Calu3 (cell line): ENCODE measurements at places on chromosomes 2 and 18.

- no peak for DNase-seq
Observed at GRCh38 chr2:157468931-157469708, 25.2 kb upstream of the CYTIP start.

DNA sequence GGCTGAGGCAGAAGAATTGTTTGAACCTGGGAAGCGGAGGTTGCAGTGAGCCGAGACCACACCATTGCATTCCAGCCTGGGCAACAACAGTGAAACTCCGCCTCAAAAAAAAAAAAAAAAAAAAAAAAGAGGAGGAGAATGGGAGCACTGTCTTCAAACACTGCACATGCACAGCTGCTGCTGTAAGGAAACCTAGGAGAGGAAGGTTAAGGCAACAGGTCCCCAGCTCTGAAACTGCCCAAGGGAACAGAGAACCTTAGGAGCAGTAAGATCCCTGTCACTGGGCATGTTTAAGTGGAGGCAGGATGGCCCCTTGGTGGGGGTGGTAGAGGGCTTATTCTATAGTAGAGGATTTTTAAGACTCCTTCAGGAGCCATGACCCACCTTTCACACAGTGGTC, 111.2 kb downstream of the CLIP4 start:
- no peak for DNase-seq

GRCh38 chr2:237752761-237753165, 45.8 kb upstream of the RBM44 start:
- no peak for DNase-seq

DNA sequence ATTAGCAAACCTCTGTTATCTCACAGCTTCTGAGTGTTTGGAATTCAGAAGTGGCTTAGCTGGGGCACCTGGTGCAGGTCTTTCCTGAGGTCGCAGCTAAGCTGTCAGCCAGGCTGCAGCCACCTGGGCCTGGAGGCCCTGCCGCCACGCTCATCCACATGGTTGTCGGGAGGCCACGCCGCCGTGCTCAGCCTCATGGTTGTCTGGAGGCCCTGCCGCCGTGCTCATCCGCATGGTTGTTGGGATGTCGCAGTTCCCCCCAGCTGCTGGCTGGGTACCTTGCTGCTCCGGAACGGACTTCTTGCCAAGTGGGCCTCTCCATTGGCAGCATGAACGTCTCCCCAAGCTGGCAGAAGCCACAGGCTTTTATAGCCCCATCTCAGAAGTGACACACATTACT, 24.3 kb upstream of the MPPE1 start:
- no peak for DNase-seq

DNA sequence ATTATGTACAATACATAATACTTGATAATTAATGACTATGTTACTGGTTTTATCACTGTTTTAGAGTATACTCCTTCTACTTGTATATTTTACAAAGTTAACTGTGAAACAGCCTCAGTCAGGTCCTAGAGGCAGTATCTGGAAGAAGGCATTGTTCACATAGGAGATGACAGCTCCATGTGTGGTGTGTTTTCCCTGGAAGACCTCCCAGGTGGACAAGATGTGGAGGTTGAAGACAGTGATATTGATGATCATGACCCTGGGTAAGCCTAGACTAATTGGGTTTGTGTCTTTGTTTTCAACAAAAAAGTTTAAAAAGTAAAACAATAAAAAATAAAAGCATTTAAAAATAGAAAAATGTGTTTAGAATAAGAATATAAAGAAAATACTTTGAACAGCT, 96.4 kb downstream of the TRIB2 start:
- DNase-seq, result no peak

GRCh38 chr2:8980096-8980495, 23.4 kb downstream of the MBOAT2 start:
- DNase-seq, result no peak

GRCh38 chr2:54434711-54435110, 21.4 kb upstream of the SPTBN1 start:
- no peak for DNase-seq

DNA sequence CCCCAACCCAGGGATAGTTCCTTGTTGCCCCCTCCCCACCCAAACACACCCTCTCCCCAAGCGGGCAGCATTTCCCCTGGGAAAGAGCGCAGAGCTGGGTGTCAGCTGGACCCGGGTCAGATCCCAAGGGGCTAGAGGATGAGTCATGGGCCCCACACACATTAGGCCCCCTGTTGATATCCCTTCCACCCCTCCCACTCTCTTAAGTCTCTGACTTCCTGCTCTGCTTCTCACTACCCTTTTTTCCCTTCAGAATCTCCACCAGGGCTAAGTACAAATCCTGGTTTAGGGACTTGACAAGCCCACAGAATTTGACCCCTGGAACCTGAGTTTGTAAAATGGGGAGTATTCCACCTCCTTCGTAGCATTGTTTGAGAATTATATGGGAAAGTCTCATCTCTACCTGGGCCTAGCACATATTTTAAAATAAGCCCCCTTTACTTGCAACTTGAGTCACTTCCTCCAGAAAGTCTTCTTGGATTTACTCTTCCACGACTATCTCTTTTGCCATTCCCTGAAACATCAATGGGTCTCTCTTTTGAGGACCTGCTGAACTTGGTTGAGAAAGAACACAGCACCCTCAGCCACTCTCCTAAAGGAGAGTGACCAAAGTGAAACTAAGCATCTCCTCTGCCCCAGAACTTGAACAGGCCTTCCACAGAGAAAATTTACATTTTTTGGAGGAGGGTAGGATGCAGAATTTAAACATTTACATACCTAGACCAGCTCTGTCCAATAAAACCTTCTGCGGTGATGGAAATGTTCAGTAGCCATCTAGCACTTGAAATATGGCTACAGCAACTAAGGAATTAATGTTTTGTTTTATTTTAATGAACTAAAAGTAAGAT, 4.7 kb downstream of the RTKN start:
- DNase-seq, result no peak

DNA sequence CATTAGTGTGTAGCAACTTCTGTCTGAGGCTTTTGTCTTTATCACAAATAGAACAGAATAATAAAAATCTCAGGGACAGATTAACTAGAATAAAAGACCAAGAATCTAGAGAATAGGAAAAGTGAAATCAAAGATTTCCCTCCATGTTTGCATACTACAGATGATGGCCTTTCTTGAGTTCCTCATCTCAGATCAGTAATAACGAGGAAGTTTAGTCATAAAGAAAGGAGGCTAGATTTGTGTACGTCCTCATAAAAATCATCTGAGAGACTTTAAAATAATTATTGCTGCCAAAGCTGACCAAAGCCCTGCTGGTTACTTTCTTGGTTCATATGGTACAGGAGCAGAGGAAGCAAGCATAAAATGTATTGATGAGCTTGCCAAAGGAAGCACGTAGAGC, 117.3 kb downstream of the MIB1 start:
- DNase-seq, result no peak

DNA sequence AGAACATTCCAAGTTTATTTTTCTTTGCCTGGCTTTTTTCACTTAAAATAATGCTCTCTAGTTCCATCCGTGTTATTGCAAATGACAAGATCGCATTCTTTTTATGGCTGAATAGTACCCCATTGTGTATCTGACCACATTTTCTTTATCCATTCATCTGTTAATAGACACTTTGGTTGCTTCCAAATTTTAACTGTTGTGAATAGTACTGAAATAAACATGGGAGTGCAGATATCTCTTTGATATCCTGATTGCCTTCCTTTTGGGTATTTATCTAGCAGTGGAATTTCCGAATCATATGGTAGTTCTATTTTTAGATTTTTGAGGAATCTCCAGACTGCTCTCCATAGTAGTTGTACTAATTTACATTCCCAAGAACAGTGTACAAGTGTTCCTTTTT, 230.5 kb downstream of the FIGN start:
- no peak for DNase-seq

DNA sequence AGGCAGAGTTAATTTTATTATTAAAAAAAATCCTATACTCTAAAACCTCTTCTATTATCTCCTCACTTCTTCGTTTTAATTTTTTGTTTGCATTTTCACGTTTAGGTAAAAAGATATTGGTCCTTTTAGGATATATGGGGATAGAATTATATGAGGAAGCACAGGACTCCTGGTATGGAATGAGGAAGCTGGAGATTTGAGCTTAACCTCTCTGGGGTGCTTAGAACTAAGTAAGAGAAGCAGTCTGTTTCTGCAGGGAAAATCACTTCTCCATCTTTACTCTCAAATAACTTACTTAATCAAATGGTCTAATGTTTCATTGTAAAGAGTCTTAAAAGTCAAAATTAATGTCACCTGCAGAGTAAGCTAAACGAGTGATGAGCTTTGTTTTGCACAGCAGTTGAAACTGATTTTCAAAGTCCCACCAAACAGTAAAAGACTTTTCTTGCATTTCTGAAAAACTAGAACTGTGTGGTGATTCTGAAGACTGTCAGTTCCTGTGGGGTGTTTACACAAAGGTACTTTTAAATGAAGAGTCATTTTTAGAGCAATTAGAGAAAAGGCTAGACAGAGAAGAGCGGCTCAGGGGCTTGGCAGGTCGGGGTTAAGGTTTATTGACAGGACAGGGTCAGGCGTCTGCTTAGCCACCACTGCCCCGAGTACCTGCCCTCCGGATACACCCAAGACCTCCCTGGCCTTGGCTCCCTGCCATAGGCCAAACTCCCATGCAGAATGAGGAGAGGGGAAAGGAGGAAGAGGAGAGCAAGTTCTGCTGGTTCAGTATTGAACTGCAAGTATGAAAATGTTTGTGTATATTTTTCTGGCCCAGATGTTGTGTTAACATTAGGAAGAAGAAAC, 21.6 kb downstream of the METAP1D start:
- peak; percentile 46 for DNase-seq

- no peak for DNase-seq
Observed at GRCh38 chr18:68176901-68177300, 538.0 kb downstream of the TMX3 start.

- no peak for DNase-seq
Observed at GRCh38 chr2:172821370-172822338, 86.0 kb downstream of the RAPGEF4 start.

DNA sequence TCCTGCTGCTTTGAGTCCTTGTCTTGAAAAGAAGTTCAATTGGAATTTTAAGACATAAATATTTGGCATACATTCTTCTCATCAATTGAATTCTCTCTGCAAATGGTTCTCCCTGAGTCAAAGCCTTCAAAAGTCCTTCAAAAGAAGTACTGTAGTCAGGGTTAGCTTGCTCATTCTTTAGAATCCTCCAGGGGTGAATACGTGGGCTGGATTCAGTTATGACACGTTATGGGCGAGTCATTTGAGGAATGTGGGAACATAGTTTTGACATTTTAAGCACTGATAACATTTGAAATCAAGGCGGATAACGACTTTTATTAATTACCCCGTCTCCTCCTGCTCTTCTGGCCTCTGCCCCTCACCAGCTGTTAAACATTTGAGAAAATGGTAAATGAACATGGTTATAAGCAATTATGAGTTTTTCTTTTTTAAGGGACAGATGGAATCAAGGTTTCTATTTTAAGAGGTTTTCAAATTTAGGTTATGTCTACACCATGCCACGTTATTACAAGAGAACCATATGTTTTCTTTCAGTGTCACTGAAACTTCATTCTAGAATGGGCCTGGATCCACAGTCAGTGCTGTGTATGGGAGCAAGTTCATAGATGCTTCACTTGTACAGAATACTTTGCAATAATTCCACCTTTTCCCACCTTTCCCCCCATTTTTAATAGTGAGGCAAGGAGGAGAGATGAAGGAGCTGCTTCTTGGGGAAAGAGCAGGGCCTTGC, 273.1 kb downstream of the TSN start:
- DNase-seq, result no peak

DNA sequence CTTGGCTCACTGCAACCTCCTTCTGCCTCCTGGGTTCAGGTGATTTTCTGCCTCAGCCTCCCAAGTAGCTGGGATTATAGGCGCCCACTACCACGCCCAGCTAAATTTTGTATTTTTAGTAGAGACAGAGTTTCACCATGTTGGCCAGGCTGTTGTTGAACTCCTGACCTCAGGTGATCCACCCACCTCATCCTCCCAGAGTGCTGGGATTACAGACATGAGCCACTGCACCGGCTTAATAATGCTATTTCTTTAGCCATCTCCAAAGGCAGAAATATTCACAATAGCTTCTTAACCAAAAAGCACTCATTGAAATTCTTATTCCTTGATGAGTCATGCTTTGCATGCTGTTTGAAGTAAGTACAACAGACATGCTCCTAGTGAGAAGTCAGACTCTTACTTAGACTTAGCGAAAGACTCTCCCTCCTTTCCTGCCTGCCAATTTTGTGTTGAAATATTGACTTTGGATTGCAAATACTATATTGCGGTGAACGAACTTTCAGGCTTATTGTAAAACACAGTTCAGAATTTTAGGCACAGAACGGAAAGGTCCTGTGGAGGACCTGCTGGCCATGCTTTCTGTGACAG, 4.4 kb downstream of the ACTR3 start:
- DNase-seq, result no peak

DNA sequence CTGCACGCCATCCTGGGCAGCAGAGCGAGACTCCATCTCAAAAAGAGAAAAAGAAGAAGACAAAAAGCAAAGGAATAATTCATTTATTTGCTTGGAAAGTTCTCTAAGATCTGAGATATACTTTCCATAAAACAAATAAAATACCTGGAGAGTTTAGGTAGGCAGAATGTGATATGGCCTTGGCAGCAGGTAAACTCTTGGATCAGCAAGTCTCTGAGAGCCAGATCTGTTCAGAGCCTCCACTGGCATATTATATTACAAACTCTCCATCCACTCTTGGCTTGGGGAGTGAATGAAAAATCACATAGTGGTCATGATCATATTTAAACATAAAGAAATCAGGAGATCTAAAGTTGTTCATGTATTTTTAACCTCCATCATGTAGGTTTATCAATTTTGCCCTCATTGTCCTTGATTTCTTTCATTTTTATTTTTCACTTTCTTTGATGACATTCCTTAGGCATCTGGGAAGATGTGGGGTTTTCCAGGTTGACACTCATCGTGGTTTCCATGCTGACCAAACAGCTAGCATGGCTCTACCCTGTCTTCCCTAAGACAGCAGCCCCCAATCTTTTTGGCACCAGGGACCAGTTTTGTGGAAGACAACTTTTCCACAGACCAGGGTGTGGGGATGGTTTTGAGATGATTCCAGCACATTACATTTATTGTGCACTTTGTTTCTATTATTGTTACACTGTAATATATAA, 10.2 kb downstream of the LRRFIP1 start:
- DNase-seq, result no peak

GRCh38 chr2:151200844-151201243, 60.8 kb downstream of the RBM43 start:
- DNase-seq, result no peak

- DNase-seq, result no peak
Observed at GRCh38 chr18:22412176-22412911, 5.4 kb downstream of the CTAGE1 start.

DNA sequence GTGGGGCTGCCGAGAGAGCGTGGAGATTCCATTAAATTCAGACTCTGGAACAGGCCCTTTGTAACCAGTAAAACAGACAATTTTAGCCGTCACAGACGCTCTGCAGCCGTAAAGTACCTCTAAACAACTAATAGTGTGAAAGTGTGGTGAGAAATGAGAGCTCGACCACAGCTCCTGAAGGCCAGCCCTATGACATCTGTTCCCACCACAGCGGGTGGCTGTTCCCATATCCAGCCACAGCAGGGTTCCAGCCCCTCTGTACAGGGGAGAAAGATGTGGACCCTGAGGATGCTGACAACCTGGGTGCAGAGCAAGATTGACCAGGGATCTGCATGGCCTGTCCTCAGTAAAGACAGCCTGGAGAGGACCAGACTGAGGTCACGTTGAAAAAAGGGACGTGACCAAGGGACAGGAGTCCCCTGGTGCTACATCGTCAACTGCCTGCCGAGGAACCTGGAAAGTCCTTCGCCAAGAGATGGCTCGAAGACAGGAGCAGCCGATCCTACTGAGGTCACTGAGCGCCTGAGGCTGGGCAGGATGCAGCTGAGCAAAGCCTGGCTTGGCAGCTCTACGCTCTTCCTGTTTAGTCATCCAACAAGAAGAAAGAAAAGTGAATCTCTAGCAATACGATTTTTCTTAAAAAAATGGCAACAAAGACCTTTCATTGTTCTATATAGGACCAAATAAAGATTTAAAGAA, 831.7 kb downstream of the RNF144A start:
- no peak for DNase-seq
